Type B pancreatic cell (in vitro differentiated cells): ENCODE measurements at places on chromosomes 3 and 15. TPM values are rescaled to one million over a fixed set of nuclear protein-coding genes. Genes with fewer than 3 reads are reported as not detected.
A peak's percentile ranks its signal among the peaks of the same experiment; 100 is the strongest.

DNA sequence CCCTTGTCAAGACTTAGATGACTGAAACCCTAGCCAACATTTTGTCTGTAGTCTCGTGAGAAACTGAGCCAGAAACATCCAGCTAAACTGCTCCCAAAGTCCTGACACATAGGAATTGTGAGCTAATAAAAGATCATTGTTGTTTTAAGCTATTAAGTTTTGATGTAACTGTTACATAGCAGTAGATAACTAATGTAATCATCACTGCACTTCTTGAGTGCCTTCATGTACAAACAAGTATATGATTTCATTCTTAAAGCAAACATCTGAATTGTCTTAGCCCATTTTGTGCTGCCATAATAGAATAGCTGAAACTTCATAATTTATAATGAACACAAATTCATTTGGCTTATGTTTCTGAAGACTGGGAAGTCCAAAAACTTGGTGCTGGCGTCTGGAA lies 87.3 kb downstream of the NSUN3 start:
- DNase-seq, result no peak

Gene MYLK
- 3.4 and 16.8 TPM in 2 replicates for total RNA-seq

Gene TMEM44
- 7.9 and 22.8 TPM in 2 replicates for total RNA-seq

GRCh38 chr15:71708741-71709140 lies 101.6 kb upstream of the NR2E3 start:
- DNase-seq, result no peak

Gene SI
- total RNA-seq, result 4.7 and 8.4 TPM in 2 replicates

- DNase-seq, result no peak
Measured at GRCh38 chr15:58517252-58517681, 85.5 kb downstream of the LIPC start.

GRCh38 chr15:78075490-78076230 lies 1.9 kb downstream of the TBC1D2B start:
- DNase-seq, result no peak

DNA sequence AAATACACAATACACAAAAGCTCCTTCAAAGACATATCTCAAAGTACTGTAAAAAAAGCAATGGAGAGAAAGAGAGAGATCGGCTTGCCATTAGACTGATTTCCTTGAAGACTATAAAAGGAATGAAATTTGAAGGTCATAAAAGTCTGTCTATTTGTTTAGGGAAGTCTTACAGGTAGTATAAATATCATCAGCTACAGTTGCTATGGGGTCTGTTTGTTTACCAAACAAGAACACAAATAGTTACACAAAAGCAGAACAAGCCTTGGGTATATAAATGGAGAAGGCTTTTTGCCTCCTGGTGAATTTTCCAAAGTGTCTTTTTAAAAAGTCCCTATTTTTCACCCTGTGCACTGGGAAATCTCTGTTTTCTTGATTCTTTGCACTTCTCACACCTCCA lies 552.3 kb downstream of the FOXP1 start:
- no peak for DNase-seq

DNA sequence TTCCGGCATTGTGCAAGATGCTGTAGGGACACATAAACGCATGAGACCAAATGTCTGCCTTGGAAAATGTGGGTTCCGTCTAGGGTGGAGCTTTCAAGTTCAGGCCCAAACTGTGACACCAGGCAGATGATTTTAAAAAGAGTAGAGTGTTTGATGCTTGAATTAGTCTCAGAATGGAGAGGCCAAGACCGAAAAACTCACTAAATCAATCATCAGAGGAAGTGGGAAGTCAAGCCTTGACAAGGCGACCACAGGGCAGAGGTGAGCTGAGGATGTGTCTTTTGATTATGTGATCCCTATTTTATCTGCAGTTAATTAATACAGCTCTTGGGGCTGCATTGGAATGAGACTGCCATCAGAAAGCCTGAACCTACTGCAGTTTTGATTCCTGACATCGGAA lies 275.4 kb downstream of the ABHD5 start:
- DNase-seq, result no peak

DNA sequence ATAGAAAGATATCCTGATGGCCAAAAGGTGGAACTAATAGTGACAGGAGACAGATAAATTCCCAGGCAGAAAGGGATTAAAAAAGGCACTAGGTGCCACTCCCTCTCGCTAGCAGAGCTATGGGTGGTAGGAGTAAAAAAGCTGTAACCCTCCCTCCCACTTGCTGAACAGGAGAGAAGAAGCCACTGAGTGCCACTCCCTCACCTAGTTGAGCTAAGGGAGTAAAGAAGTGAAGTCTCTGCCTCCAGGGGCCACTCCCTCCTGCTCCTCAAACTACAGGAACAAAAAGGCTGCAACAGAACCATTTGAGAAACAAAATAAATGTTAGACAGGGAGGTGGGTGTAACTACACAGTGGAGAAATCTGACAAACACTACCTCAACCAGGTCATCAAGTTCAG lies 276.2 kb upstream of the EPHA6 start:
- DNase-seq, result no peak

DNA sequence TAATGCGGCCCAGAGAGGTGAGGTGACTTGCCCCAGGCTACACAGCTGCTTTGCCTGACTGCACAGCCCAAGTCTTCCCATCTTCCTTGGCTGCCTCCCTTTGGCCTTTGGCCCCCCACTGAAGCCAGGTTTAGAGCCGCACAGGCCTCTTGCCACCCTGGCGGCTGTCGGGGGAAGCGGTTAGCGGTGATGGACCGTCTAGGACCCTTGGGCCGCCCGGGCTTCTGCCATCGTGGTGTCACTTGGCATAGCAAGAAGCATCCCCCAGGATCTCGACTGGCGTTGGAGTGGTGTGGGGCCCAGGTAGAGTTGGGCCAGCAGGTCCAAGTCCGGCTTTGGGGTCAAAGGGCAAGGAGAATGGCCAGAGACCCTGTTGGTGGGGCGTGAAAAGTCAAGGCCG lies 61.0 kb downstream of the LINGO1 start:
- DNase-seq, result no peak

Gene C3orf33
- total RNA-seq, result 2.3 and 2.8 TPM in 2 replicates

DNA sequence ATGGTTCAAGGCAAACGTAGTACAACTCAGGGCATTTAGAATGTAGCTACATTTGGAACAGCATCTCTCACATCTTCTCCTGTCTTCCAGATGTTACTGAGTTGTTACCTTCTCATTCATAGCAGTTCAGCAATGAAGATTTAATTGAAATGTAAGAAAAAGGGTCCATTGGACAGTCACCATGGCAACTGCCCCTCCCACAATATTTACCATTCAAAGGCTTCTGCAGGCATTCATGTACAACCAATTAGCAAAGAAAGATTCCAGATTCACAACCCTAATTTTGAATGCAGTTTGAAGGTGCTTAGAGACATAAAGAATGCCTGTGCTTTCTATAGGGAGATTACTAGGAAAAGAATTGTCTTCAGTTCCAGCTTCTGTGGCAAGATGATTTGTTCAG lies 22.2 kb downstream of the SCN11A start:
- DNase-seq, result no peak

DNA sequence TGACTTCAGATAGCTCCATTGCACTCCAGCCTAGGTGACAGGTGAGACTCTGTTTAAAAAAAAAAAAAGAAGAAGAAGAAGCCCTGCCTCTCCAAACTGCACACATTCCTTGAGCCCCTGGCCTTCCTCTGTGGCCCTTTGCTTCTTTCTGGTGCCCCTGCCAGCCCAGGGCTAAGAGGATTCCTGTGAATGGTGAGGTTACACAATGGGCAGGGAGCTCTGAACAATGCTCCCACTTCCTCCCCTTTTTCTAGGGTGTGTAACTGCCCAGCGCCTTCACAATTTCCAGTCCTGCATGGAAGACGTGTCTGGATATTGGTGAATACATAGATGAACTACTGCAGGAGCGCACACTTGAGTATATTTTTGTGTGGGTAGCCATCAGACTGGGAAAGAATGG lies 3.6 kb upstream of the AMOTL2 start:
- DNase-seq, result no peak

- DNase-seq, result no peak
Measured at GRCh38 chr3:33174711-33175414, 43.7 kb downstream of the SUSD5 start.

Gene ARPIN
- total RNA-seq, result 14.9 and 22.7 TPM in 2 replicates

DNA sequence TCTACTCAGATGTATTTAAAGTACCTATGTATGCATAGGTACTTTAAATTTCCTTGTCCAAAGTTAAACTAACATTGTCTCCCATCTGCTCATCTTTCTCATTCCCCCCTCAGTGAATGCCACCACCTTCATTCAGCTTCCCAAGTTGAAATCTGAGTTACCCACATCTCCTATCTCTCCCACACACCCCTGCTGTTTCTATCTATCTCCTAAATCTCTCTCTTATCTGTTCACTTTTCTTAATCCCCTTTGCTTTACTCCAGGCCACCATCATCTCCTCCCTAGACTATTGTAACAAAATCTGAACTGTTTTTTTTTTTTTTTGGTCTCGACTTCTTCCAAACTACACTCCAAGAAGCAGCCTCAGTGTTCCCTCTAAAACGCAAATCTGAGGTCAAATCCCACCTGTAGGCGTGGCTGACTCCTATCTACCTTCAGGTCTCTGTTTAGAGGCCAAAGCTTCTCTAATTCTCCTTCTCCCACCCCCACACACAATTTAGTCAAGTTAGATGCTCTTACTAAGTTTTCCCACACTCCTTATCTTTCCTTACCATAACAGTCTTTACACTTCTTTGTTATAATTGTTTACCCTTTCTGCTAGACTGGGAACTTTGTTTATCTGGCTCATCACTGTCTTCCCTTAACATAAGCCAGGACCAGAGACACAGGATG lies 3.5 kb upstream of the NEO1 start:
- no peak for DNase-seq

Gene ADAMTS7
- 8.4 and 51.9 TPM in 2 replicates for total RNA-seq

Gene ROPN1B
- total RNA-seq, result 0.53 and 1.2 TPM in 2 replicates

DNA sequence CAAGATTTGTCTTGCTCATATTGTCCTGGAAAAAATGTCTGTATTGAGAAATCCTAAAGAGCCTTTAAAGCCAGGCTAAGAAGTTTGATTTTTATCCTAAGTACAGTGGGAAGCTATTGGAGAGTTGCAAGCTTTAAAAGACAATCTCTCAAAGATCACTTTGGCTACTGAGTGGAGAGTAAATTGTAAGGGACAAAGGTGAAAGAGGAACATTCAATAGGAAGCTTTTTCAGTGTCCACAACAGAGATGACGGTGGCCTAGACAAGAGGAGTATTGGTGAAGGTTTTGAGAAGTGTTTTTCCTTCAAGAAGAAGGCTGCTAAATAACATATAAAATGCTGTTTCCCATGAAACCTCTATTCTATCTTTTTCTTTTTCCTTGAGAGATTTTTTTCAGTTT lies 249.5 kb upstream of the IL12A start:
- DNase-seq, result no peak

Gene CCR5
- 0.12 and 0.22 TPM in 2 replicates for total RNA-seq

GRCh38 chr15:99168601-99169580 lies 64.0 kb downstream of the SYNM start:
- peak; percentile 54 for DNase-seq
